ENCODE measurements at places on chromosomes 13 and 19.

GRCh38 chr13:97327506-97328221 lies 105.5 kb downstream of the MBNL2 start:
- DNase-seq, result no peak

DNA sequence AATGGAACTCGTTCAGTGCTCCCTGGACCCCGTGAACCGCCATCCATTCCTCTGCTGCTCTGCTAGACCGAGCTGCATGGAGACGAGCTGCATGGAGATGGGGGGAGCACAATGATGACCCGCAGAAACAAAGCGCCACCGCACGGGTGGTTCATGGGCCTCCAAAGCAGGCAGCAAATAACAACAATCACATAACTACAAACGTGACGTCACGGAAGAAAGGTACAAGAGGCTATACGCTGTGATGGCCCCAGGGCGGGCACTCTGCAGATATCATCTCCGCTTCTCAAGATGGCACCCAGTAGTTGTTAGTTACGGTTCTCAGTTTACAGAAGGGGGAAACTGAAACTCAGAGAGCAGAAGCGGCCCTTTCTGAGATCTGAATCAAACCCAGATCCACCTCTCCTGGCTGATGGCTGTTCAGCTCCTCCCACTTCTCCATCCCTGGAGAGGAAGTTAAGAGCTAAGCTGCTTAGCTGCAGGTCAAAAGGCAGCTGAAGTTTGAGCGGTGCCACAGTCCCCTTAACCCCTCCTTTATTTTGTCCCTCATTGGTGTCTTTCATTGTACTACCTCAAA lies 1.7 kb downstream of the ATP13A1 start:
- peak; percentile 82 for DNase-seq

- DNase-seq, result no peak
Measured at GRCh38 chr19:37095859-37096258, 17.6 kb downstream of the ZNF420 start.

DNA sequence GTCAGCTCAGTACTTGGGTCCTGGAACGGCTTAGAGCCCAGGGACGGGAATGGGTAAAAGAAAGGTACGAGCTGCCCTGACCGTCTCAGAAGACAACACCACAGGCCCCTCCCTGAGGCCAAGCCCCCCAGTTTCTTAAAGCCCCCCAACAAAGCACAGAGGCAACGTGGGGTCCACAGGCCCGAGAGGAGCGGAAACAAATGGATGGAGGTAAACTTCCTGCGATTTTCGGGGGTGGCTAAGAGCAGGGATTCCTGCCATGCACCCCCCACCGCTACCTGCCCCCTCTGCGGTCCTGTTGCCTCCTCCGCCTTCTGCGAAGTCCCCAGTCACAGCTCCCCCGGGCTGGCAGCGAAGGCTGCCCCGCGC lies 48.2 kb downstream of the PTPRS start:
- DNase-seq, result no peak

GRCh38 chr13:59483501-59484145 lies 680.1 kb downstream of the DIAPH3 start:
- no peak for DNase-seq

- no peak for DNase-seq
Measured at GRCh38 chr19:42067315-42067888, 2.6 kb downstream of the GRIK5 start.

GRCh38 chr13:49481788-49482187 lies 14.0 kb upstream of the PHF11 start:
- no peak for DNase-seq

GRCh38 chr19:39469036-39469435 lies 11.6 kb upstream of the TIMM50 start:
- no peak for DNase-seq

GRCh38 chr19:27986299-27986698 lies 1226.7 kb downstream of the UQCRFS1 start:
- DNase-seq, result no peak

GRCh38 chr19:34731019-34731829 lies 2.8 kb upstream of the ZNF181 start:
- peak; percentile 12 for DNase-seq

- DNase-seq, result no peak
Measured at GRCh38 chr19:42165146-42165545, 32.9 kb upstream of the POU2F2 start.

GRCh38 chr13:48233889-48234488 lies 983 bp downstream of the ITM2B start:
- DNase-seq, result no peak

- DNase-seq, result no peak
Measured at GRCh38 chr13:110228936-110229904, 77.7 kb downstream of the COL4A1 start.

GRCh38 chr13:40389081-40389641 lies 277.3 kb downstream of the FOXO1 start:
- DNase-seq, result no peak

GRCh38 chr13:100561599-100562204 lies 26.9 kb downstream of the GGACT start:
- DNase-seq, result peak; percentile 15

Measured in GM13976 (cell line).